Ureter (tissue), 1 donor: ENCODE measurements at places on chromosomes 16 and 17.

DNA sequence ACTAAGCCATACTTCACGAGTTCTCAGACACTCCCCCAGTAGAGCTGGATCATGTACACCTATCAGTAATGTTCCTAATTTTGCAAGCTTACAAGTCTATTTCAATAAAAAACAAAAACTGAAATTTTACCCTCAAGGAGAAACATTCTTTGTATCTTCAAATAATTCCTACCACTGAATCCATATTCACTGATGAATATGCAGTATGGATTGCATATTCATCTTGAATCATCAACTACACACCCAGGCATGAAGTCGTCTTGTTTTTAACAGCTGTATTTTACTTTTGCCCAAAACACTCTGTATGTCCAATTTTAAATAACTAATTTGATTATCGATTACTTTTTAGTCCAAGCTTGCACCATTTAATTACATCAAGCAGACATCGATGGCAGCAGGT is 31.8 kb downstream of the ZDHHC7 start:
- no peak for DNase-seq

DNA sequence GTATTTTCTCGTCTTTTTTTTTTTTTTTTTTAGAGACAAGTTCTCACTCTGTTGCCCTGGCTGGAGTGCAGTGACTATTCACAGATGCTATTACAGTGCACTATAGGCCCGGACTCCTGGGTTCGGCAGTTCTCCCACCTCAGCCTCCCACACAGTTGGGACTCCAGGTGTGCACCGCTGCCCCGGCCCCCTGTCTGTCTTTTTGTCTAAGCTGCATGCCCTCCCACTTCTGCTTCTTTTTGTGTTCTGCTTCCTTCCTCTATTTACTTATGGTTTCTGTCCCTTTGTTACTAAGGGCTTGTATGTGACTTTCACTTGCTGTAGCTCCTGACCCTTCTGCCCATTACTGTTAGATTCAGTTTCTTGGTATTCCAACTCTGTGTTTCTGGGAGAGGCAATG is 20.5 kb downstream of the SLC7A6 start:
- DNase-seq: no peak

- no peak for DNase-seq
Measured at GRCh38 chr17:50476545-50477315, 1.9 kb upstream of the RSAD1 start.

DNA sequence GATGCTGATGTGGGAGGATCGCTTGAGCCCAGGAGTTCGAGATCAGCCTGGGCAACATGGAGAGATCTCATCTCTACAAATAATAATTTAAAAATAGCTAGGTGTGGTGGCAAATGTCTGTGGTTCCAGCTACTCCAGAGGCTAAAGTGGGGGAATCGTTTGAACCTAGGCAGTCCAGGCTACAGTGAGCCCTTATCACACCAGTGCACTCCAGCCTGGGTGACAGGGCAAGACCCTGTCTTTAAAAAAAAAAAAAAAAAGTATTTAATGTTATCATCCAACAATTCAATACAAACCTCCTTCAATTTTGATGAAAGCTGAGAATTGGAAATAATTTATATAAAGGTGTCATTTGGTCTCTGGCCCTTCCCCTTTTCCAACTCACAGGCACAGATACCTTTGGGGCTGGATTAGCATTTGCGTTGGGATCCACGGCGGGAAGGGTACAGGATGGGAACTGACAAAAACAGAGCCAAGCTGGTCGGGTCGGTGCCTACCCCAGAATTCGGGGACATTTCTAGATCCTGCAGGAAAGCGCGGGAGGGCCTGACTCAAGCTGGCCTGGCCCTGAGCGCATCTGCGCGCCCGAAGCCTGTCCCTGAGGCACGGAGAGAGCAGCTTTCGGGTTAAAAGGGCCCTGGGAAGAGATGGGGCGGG is 860 bp upstream of the DCAF7 start:
- no peak for DNase-seq

DNA sequence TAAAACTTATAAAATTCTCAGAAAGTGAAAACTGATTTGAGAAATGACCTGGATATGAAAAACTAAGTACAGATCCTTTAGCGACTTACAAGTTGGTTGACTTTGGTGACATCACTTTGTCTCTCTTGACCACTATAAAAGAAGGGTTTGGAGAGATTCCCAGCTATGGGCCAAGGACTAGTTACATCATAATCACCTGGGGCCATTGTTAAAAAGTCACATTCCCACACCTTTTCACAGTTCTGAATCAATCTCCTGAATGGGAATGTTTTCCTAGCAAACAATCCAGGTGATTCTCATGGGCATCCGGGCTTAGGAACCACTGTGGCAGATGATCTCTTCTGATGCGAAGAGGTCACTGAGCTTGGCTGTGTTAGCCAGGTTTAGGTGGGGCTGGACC is 620 bp upstream of the VWA3A start:
- no peak for DNase-seq

- no peak for DNase-seq
Measured at GRCh38 chr16:87575027-87575804, 27.1 kb upstream of the JPH3 start.

- no peak for DNase-seq
Measured at GRCh38 chr17:77861981-77862645, 96.4 kb upstream of the TNRC6C start.

- no peak for DNase-seq
Measured at GRCh38 chr17:16354585-16354984, 1.3 kb upstream of the CENPV start.

- no peak for DNase-seq
Measured at GRCh38 chr17:31560616-31561235, 169.3 kb downstream of the RAB11FIP4 start.

DNA sequence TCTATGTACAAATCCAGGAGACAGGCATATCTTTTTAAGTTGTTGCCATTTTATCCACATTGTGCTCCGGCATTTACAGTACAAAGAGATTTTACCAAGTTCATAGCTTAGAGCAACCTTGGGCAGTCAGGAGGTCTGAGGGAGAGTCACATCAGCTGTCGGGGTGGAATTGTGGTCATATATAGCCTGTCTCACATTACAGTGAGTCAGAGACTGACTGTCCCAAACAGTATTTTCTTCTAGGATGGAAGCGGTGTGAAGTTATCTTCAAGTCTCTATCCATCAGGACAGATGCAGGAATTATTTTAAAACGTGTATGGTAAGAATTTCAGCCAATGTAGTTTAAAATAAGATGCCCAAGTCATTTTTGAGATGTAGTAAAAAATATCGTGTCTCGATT is 53.0 kb downstream of the GPRC5B start:
- DNase-seq: no peak

- DNase-seq: peak; percentile 41
Measured at GRCh38 chr17:61413661-61414126, 14.1 kb downstream of the TBX2 start.

- DNase-seq: no peak
Measured at GRCh38 chr17:62675260-62675659, 47.8 kb downstream of the MRC2 start.

- peak; percentile 57 for DNase-seq
Measured at GRCh38 chr17:40070709-40071312, 8.0 kb downstream of the THRA start.

- DNase-seq: no peak
Measured at GRCh38 chr17:55282379-55282702, 17.6 kb downstream of the HLF start.

GRCh38 chr16:78869492-78869891 is 731.0 kb downstream of the MAF start:
- no peak for DNase-seq
